ENCODE measurements at places on chromosomes 3 and 15.

DNA sequence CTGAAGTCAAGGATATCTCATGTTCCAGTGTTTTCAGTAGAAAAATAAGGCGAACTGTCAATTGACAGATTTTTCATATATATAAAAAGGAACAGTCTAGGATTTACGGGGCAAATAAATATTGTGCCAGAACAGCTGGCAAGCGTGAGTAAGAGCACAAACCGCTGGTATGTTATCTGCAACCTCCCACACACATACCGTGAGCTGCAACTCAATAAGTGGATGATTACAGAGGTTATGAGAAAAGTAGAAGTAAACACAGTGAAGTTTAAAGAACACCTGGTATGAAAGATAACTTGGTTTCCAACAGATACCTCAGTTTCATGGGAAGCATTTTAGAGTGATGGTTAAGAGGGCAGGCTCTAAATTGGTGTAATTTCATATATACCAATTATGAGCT lies 733.4 kb downstream of the TUSC7 start:
- DNase-seq: no peak

GRCh38 chr3:50417637-50418033 lies 58.3 kb upstream of the TMEM115 start:
- DNase-seq: no peak

- no peak for DNase-seq
Observed at GRCh38 chr15:67148196-67148701, 82.8 kb downstream of the SMAD3 start.

DNA sequence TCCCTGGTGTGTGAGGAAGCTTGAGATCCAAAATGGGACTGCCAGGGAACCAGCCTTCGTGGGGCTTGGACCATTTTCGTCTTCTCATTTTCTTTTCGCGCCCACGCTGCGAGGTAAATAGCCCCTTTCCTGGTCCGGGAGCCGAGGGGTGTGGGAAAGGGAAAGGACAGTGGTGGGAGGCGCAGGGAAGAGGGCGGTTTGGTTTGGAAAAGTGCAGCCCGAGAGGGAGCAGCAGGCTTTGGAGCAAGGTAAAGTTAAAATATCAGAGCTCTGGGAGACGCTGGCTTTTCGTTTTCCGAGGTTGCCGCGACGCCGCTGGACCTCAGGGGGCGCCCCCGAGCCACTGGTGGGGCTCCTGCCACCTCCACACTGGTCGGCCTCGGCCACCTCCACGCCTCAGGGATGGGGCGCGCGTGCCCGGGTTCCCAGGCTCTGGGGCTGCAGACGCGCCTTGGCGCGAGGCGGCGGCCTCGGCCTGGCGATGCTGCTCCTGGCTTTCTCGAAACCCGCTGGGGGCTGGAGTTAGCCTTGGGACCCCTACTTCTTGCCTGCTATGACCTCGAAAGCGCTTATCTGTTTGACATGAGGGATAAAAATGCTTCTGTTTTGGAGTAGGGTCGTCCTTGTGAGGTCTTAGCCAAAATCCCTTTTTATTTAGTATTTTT lies 3.2 kb downstream of the PTPRG start:
- no peak for DNase-seq

GRCh38 chr15:78048628-78048920 lies 28.9 kb downstream of the TBC1D2B start:
- no peak for DNase-seq

Measured in activated effector memory CD4-positive, alpha-beta T cell treated with Interleukin-2 at 50 U/mL for 16 hours (primary cell).